AG09309 (cell line): ENCODE measurements at places on chromosomes 3 and 15.

GRCh38 chr15:49621887-49622286 lies 1.0 kb downstream of the DTWD1 start:
- DNase-seq: no peak

GRCh38 chr3:162704238-162704637 lies 1207.6 kb downstream of the OTOL1 start:
- no peak for DNase-seq

DNA sequence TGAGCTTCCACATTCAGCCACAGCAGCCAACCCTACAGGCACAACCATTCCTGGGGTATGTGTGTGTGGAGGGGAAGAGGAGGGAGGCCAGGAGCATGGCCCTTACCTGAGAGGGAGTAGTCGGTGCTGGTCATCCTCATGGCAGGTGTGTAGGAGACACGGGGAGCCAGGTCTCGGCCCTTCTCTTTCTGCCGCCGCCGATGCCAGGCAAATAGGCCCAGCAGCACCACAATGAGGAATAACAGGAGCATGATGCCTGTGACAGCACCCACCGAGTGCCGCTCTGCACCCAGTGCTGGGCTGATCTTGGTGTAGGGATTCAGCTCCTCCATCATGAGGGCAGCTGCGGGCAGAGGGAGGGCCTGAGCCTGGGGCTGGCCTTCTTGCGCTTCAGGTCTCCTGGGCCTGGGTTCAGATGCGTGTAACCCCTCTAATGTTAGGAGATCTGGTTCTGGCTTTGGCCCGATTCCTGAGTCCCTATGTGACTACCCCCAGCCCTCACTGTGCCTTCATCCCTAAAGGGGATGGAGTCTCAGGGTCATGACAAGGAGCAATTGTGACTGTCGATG lies 44.4 kb downstream of the RAB11A start:
- no peak for DNase-seq

DNA sequence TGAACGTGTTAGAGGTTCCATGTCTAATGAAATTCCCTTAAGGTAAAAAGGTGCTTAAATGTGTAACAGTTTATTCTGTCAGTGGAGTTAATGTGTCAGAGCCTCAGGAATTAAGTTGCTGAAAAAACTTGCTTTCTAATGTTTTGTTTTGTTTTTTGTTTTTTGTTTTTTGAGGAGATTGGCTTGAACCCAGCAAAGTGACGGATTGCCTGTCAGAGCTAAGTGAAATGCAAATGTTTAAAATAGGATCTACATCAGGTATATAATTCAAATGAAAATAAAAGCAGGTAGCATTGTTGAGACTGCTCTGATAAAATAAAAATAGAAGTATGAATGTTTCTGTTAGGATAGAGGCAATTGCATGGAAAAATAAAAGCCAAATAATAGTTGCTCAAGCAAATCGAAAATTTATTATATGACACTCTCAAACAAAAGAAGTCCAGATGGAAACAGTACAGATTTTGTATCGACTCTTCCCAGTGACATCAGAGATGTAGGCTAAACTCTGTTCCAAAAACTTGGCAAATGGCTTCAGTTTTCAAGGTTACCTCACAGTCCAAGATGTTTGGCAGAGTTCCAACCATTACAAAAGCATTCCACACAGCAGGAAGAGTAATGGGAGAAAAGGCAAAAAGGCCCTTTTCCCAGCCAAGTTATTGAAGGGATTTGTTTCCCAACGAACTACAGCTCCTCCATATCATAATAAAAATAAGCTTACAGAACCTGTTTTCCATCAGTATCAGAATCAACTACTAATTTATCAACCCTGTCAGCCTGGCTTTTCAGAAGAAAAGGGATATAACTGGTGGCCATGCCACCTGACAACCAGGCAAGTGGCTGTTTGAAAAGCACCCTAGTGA lies 291.0 kb downstream of the TBL1XR1 start:
- DNase-seq: no peak

- DNase-seq: no peak
These were observed at the start of gene ABCF3 for GRCh38 chr3:184186184-184186901. Gene ABCF3, plus strand, starts transcription at chr3:184186199. Its CDS starts 9 bp downstream, at chr3:184186208.

DNA sequence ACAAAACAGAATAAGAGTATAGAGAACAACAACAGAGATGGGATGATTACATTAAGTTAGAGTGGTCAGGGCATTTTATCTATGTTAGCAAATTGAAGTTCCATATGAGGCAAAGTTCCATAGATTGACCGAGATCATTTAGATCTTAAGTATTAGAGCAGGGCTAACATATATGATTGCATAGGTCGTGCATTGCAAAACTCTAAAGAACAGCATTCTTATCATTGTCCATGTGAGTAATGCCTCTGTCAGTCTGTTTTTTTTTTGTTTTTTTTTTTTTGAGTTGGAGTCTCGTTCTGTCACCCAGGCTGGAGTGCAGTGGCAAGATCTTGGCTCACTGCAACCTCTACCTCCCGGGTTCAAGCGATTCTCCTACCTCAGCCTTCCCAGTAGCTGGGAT lies 341.7 kb upstream of the KCNH8 start:
- no peak for DNase-seq

DNA sequence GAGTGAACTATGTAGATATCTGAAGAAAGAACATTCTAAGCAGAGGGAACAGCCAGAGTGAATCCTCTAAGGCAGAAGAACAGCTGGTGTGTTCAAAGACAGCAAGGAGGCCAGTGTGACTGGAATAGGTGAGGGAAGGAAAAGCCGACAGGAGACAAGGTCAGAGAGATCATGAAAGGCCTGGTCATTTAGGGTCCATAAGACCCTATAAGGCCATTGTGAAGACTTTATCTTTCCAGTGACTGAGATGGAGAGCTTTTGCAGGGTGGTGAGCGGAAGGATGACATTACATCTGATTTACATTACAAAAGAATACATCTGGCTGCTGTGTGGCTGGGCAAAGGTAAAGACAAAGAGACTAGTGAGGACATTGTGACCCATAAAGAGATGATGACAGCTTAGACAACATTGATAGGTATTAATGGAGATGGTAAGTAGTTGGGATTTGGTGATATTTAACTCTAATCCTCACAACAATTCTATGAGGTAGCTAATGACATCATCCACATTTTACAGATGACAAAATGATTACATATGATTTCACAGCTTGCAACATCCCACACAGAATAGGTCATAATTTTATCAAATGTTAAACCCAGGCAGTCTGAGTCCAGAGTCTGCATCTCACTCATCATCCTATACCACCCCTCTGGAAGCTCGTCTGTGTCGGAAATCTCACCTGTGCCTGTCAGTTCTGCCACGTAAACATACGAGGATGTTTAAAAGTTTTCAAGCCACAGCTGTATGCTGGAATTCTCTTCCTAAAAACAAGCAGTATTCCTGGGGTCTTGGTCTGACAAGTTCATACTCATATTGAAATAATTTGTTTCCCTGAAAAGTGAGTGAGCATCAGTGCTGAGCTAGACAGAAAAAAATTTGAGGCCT lies 70.2 kb upstream of the PIK3R4 start:
- no peak for DNase-seq

- no peak for DNase-seq
These were observed 7.1 kb downstream of the COL8A1 start for GRCh38 chr3:99645277-99646106.

DNA sequence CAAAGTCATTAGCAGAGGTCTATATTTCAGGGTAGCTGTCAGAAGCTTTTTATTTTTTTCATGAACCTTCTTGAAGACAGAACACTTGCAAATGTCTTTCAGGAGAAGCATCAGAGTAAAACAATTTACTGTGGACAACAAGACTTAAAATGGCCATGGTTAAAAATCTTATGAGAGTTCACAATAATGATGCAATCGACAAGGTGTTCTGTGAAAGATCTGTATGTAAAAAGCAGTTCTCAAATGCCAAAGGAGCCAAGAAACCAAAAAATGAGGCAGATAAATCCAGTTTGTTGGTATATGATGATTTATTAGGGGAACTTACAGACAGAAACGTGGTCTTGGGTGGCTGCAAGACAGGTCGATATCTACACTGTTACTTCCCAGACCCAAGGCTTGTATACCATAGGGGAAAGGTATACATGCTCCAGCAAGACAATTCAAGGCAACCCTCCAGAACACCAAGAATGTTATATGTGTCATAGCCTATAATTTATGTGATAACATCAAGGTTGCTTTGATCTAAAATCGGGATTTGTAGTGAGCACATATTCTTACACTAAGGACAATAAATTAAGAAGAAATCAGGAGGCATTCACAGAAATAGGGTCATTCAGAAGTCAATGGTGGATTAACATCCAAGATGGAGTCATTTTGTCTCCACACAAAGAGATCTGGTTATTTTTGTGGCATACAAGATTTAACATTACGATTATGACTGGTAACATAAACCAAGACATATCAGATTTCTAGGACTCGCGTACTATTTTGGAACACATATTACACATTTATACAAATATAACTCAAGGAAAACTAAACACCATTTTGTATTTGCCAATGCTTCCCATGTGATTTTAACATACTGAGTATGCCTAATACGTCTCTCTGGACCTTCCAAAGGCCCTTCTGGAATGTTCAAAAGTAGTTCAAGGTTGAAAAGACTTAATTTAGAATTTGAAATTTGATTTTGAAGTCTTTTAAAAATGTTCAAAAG lies 316.4 kb downstream of the THSD4 start:
- DNase-seq: no peak

DNA sequence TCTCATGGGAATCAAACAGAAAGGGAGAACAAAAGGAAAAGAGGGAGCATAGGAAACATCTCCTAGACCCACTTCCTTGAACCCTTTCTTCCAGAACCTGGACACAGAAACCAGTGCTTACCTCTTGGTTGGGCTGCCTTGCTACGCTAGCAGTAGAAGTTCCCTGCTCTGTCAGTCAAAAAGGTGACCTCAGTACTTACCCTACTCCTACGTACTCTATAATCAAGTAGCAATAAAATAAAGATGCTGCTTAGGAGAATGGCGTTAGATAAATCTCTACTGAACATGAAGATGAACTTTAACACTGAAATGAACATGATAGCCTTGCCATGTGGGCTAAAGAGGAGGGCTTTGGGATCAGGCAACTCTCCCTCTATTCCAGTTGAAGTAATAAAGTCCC lies 7.4 kb downstream of the VEPH1 start:
- no peak for DNase-seq

DNA sequence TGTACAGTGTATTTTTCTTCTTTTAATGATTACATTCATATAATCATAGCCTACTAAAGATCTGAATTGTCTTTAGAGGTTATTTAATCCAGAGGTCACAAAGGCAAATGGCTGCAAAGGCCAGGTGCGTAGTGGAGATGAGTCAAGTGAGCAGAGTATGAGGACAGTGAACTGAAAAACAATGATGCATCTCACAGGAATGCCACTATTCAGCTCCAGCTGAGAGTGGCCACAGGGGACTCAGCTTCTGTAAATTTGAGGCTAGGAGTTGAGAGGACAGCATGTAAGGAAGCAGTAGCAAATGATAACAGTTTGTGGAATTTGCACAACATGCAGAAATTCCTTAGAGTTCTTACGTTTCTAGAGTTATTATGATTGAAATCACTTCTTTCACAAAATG lies 50.4 kb downstream of the COL6A5 start:
- DNase-seq: no peak

GRCh38 chr15:81060907-81061306 lies 60.2 kb downstream of the TLNRD1 start:
- no peak for DNase-seq

GRCh38 chr3:112403103-112403502 lies 70.1 kb downstream of the CD200 start:
- DNase-seq: no peak

DNA sequence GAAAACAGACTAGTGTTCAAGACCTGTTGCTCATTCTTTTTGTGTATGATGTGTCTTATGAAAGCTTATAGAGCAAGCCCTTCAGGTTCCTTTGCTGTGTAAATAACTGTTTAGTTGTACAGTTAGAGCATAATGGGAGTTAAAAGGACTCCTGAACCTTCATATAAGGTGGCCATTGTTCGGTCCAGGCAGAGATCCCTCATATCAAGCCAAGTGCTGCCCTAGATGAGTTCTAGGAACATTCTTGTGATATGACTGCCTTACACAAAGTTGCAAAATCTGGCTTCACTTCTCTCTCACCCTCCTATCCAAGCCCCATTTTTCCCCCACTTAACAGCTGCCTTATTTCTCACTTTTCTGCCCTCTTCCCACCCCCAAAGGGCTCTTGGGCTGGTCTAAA lies 26.9 kb downstream of the GYG1 start:
- no peak for DNase-seq

DNA sequence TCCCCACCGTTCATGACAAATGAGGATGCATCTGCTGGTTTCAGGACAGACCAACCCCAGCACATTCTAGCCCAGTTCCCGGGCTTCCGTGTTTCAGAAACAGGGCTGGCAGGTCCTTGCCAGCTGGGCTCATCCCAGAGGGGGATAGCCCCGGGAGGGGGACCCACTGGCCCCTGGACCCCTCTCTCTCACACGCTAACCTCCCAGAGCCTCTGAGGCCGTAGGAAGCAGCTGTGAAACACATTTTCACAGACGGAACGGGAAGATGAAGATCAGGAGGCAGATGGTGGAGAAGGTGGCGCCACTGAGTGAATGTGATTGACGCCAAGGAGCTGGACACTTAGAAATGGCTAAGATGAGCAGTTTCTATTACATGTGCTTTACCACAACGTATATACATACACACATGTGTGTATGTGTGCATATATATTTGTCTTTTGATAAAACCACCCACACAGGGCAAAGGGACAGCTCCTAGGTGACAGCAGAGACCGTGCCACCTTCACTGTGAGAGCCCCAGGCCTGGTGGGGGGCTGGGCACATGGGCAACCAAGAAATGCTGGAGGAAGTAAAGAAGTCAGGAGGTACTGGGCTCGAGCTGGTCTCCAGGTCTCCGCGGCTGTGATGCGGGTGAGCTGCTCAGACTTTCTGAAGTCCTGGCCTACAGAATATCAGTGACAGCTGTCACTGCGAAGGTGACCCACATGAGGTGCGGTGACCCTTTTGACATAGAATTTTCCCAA lies 168.6 kb upstream of the IQSEC1 start:
- DNase-seq: no peak

DNA sequence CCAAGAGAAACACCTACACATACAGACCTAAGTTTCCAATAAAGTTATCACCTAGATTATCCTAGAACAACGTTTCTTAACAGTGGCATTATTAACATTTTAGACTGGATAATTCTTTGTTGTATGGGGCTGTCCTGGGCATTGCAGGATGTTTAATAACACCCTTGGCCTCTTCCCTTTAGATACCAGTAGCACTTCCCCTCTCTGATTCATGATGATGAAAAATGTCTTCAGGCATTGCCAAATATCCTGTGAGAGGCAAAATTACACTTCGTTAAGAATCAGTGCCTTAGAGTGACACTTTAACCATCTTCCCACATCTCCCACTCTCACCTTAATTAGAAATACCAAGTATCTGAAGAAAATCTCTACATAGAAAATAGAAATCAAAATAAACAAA lies 352.6 kb downstream of the CGGBP1 start:
- DNase-seq: no peak
